ENCODE measurements at places on chromosomes 5 and 9.

DNA sequence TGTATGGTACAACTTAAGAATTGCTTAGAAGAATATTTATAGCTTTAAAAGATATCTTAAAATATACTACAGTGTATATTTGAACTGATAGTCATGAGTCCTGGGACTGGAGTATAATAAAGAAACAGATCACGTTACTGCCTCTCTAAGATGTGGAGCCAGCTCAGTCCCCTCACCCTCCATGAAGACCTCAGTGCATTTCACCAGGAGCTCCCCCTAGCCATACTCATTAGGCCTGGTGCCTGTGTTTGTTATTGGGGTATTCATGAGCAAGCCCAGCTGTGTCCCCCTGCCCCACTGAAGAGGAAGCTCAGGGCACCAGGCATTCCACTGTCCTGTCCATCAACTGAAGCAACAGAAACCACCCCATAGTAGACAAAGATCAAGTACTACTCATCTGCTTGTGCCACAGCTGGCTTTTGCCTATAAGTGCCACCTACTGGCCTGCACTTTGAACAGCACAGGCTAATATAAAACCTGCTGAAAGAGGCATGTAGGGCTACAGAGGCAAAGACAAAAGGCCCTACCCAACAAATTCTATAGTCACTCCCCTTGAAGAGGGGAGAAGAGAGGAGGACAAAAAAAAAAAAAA lies 850.2 kb upstream of the NUDT12 start:
- DNase-seq, result peak; percentile 80

- no peak for DNase-seq
These were observed 3.3 kb downstream of the MEF2C start for GRCh38 chr5:88879724-88880123.

GRCh38 chr9:91451431-91452270 lies 28.0 kb upstream of the NFIL3 start:
- peak; percentile 88 for DNase-seq

DNA sequence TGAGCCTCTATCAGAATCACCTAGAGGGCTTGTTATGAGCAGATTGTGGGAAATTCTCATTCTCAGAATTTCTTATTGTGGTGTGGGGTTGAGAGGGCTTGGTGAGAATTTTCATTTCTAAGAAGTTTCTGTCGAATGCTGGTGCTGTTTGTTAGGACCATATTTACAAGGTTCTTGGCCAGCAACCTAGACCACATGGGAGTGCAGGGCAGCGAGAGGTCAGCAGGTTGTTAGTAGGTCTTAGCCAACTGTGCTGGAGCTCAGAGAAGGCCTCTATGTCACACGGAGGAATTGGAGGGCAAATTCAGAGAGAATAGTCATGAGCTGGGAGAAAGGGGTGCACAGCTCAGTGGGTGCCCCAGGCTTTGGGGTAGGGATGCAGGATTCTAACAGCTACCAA lies 357.0 kb downstream of the LRRC70 start:
- no peak for DNase-seq

DNA sequence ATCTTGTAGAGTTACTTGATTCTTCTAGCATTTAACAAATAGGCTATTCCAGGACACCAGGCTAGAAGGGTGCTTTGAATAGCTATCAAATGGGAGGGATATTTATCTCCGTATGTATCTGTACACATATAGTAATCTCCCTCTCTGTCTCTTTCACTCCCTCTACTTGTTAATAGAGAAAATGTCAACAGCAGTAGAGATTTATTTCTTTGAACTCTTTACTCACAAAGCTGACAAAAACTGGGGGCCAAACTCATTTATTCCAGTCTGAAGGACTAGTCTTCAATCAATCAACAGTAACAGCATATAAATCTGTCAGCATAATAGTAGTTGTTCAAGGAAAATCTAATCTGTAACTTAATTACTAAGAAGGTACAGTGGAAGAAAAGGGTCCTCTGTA lies 78.2 kb upstream of the FER start:
- no peak for DNase-seq

DNA sequence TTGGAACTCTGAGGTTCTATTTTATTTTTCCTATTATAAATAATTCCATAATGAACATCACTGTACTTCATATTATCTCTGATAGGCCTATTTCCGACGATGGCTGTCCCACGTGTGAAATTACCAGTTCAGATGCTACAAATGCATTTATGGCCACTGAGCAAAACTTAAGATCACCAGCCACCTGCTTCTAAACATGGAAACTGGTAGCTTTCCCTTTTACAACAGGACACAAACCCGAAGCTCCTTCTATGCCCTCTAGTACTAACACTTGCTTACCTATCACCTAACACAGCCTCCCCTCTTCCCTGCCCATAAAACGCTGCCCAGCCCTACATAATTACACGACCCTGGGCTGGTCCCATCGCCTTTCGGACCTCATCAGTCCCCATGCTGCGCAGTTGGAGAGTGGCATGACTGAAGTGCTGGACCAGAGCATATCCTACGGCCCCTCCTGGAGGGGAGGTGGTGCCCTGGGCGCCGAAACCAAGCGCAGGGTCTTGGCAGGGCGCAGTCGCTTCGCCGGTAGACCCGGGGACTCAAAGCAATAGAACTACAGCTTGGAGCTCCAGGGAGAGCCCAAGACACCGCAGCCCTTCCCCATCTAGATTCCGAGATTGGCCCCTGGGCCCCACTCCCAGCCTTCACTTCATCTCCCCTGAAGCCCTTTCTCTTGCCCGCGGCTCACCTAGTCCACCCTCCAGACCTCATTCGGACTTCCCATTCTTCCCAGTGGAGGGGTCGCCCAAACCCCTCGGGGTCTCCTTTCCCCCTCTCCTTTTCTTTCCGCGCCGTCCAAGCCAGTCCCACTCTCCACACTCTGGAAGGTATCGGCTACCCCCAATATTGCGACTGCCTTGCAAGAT lies 1.0 kb upstream of the SAP30L start:
- DNase-seq, result peak; percentile 69

DNA sequence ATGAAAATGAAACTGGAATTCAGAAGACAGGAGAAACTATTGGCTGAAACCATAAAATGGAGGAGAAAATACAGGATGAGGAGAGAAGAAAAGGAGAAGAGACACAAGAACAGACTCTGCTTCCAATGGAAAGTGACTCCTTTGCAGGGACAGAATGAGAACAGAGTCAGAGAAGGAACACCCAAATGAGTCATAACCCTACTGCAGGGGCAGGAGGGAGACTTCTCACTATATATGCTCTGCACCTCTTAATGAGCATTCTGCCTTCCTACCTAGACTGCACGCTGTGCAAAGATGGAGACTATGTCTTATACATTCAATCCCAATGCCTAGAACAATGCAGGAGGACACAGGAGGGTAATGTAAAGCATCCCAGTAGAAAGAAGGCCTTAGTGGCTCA lies 2.1 kb downstream of the SAXO1 start:
- no peak for DNase-seq

DNA sequence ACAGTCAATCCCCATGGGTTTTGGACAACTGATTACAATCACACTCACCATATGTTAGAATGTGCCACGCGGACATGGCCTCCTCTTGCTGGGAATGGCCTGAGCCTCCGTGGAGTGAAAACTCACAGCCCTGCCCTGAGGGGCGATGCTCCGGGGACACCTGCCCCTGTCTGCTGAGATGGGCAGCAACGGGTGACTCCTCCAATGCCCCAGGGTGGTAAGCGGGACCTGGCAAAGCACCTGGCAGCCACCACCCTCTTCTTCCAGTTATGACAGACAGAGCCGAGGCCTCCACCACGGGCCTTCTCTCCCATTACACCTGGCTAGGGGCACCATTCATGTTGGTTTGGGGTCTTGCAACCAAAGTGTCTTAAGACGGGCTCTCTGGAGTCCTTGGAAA lies 94.9 kb upstream of the COL5A1 start:
- DNase-seq, result no peak

DNA sequence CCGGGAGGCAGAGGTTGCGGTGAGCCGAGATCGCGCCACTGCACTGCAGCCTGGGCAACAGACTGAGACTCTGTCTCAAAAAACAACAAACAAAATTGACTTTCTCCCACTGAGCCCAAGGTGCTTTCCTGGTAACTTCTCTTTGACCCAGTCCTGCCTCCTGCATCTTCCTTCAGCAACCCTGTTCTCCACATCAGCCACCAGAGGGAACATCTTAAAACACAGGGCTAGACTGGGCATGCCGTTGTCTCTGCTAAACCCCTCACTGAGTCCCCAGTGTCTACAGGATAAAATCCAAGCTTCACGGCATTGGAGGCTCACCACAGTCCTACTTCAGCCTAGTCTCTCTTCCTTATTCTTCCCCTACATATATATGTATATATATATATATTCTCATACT lies 39.8 kb upstream of the KCNMB1 start:
- DNase-seq, result no peak

- no peak for DNase-seq
These were observed 33.9 kb downstream of the HACD4 start for GRCh38 chr9:20997503-20998076.

- no peak for DNase-seq
These were observed 14.9 kb downstream of the DEPDC1B start for GRCh38 chr5:60685028-60685427.

Measured in islet precursor cell (in vitro differentiated cells).